ENCODE measurements at places on chromosomes 6 and 20.

GRCh38 chr6:158772851-158773371 lies 46.3 kb downstream of the EZR start:
- DNase-seq = no peak

DNA sequence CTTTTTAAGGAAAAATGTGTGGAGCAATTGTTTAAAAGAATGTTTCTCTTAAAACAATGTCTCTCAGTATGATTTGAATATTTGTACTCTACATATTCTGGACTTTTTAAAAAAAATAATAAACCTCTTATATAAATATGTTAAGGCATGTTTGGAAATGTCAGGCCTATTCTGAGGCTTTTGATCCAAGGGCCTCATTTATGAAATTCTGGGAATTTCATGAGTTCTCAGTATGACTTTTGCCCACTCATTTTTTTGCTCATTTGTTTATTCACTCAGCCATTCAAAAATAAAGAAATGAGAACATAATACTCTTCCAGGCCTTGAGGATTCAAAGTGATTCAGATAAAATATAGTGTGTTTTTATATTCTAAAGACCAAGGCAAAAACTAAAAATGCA lies 60.4 kb downstream of the DOK5 start:
- no peak for DNase-seq

- peak; percentile 16 for DNase-seq
These were observed 104.9 kb upstream of the PRDM1 start for GRCh38 chr6:105981002-105981887.

DNA sequence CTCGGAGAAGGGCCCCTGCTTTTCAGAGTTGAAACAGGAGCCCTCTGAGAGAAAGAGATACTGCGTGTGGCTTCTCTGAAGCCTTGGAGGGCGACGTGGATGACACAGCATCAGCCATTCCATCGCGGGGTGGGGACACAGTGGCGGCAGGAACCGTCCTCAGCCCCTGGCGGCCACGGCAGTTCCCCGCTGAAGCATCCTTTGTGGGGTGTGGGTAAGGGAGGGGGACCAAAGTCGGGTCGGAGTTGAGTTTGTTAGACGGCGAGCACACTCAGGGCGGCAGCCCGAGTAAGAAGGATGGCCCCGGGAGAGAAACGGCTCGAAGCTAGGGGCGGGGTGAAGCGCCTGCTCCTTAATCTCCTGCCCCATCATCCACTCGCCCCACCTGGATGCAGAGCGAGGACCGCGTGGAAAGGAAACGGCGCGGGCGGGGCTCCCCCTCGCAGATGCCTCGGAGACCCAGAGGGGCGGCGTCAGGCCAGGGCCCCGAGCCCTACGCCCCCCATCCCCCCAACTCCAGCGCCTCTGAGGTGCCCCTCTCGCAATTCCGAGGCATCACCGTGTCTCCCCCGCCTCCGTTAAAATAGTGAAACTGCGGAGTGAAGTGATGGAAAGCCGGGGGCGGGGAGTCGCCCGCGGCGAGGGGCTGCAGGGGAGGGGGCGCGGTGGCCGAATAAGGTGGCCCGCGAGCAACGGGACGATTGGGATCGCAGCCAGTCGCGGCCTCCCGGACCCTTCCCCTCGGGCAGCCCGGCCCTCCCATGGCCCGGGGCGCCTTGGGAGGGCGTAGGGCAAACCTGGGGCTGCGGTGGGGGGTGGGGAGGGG lies 796 bp upstream of the RREB1 start:
- DNase-seq = peak; percentile 43

Measured in left ventricle myocardium inferior (tissue), 1 donor.